ENCODE measurements at places on chromosomes 1 and 21.

- peak; percentile 70 for DNase-seq
Measured at GRCh38 chr1:181033799-181034451, at the start of gene MR1. MR1 (plus strand) TSS chr1:181033983; CDS start chr1:181034008, 25 bp downstream.

GRCh38 chr1:247857069-247857984, at the start of gene TRIM58:
TRIM58 (plus strand) TSS chr1:247857187; CDS start chr1:247857247, 60 bp downstream.
- no peak for DNase-seq

- no peak for DNase-seq
Measured at GRCh38 chr1:6349254-6349943, 44.2 kb downstream of the ACOT7 start.

- DNase-seq: peak; percentile 27
Measured at GRCh38 chr1:147389532-147390184, 147.2 kb downstream of the CHD1L start.

GRCh38 chr1:38567401-38567800, 292.2 kb downstream of the RRAGC start:
- no peak for DNase-seq

GRCh38 chr1:88774151-88774556, 90.1 kb downstream of the PKN2 start:
- no peak for DNase-seq

GRCh38 chr1:63603810-63604209, 10.6 kb downstream of the PGM1 start:
- no peak for DNase-seq

DNA sequence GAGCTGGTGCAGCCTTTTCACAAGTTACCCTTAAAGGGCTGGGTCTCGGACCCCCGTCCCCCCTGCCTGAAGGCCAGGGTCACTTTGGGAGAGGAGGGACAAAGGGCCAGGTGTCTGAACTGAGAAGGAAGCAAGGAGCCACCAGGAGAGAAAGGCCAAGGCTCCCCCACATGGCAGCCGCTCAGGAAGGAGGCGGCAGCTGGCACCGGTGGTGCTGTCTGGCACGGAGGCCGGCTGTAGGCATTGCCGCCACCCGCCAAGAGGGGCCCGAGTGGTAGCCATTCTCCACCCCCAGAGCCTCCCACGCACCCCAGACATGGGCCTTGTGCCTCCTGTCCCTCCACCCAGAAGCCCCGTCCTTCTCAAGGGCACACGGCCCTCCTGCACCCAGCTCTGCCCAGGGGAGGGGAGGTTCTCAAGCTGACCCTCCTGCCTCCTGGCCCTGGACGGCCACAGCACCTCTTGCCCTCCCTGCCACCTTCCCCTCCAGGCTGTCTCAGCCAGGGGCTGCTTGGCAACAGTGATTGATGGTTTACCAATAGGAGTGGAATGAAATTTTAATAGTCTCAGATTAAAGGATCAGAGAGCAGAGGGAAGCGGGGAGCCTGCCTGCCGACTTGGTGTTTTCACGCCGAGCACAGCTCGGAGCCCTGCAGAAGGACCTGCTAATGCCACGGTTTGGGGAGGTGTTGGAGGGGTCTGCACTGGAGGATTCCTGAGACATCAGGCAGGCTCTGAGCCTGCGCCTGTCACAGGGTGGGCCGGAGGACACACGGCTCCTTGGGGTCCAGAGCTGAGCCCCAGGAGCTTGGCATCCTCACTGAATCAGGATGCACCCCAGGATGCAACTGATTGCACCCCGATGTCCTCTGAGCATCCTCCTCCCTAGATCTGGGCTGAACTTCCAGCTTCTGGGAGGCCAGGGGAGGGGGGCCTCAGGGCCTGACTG, 211.9 kb upstream of the VAMP3 start:
- no peak for DNase-seq

DNA sequence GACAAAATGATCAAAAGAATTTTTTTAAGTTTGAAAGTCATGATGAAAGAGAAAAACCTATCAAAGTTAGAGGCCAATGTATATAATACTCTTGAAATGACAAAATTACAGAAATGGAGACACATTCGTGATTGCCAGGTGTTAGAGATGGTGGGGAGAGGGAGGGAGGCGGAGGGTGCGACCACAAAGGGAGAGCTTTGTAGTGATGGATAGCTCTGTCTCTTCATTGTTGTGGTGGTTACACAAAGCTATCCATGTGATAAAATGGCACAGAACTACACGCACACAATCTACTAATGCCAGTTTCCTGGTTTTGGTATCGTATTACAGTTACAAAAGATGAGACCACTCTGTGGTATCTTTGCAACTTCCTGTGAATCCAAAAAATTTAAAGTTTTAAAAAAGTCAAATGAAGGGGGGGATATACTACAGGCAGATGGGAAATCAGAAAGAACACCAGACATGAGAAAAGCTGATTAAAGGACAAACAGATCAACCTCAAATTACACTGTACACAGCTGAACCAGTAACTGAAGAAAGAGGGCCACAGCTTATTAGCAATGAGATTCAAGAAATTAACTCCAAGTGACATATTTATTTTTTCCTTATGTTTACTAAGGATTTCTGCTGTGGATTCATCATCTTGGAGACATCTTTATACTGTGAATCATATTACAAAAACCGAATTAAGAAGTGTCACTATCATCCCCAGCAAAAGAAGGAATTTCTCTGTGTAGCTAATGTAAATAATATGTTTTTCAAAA, 199.1 kb downstream of the SLC45A1 start:
- DNase-seq: no peak

DNA sequence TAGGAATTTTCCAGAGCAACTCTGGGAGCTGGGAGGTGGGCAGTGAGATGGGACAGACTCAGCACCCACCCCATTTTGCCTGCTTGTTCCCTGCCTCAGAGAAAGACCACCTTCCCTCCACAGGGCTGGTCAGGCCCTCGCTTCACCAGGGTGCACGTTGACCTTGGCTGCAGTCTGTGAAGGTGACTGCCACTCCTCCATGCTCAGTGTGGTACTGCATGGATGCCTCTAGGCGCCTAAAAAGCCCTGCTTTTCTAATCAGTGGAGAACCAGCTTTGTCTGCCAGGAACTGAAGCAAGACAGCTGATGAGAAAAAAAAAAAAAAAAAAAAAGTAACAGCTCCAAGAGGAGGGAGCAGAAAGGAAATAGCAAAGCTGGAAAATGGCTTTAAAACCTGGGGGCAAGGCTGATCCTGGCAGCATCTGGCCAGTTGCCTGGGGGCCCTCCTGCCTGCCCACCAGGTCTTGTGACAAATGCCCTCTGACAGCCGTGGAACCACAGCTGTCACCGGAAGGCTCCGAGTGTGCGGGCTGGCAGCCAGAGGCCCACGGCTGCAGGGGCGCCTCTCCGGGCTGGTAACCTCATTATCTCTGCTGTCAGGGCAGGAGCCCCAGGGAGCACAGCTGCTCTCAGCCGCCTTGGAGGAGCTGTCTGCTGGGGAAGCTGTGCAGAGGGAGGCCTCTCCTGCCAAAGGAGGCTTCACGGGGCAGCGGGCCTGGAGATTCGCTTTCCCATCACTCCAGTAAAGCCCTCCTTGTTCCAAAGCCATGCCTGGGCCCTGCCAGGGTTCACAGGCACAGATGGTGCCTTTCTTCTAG, 13.7 kb downstream of the KIAA1614 start:
- DNase-seq: no peak

DNA sequence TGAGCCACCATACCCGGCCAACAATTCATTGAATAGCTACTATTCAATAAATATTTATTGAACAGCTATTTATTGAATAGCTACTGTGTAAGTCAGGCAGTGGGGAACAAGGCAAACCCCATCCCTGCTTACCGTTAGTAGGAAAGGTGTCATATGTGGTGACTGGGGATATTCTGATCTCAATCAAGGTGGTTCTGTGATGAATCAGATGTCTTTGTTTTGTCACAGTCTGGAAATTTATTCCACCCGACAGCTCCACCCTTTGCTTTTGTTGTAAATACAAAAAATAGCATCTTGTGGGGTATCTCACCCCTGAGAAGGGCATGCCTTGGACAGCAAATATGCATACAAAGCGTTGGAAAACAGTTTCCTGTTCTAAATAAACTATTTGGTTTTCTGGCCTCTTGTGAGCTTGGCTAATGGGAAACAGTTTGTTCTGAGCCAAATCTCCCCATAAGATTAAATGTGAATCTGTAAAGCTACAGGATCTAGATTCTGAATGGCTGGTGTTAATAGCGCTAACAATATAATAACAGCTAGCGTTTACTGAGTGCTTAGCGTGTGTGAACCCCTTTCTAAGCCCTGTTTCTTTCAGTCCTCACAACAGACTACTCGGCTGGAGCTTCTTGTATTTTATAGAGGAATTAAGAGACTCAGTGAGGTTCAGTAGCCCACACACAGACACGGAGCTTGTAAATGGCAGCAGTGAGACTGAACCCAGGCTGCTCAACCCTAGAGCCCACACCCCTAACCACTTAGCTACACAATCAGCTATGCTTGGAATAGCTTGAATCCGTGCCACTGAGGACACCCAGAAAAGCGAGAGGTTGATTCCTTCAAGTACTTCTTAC, 5.5 kb downstream of the PDPN start:
- no peak for DNase-seq

DNA sequence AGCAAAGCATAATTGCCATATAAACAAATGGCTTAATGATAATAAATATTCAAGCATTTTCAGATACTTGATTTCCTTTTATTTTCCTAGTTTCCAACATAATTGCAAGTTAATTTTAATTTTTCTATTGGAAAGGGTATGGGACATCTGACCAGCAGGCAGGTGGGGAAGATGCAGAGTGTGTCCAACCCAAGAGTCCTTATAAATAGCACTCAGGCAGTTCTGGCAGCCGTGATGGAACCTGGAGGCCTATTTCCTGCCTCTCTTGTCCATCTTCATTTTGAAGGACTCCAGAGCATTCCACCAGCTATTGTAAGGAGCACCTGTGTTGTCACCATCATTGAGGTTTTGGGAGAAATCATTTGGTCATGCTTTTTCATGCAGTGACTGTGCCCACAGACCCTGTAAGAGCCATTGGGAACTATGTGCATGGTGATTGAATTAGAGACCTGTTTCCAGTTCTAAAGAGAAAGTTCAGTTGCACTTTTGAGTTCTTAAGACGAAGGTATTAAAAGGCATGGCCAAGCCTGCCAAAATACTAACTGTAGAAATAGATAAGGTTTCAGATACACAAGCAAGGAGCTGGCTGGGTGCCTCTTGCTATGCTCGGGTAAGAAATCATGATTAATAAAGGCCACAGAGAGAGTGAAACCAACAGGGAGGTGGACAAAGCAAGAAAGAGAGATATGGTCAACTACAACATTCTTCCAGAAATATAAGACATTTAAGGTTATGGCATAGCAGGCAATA, 92.3 kb downstream of the SPATA46 start:
- DNase-seq: no peak

GRCh38 chr1:29258976-29259801, 22.9 kb downstream of the PTPRU start:
- no peak for DNase-seq

DNA sequence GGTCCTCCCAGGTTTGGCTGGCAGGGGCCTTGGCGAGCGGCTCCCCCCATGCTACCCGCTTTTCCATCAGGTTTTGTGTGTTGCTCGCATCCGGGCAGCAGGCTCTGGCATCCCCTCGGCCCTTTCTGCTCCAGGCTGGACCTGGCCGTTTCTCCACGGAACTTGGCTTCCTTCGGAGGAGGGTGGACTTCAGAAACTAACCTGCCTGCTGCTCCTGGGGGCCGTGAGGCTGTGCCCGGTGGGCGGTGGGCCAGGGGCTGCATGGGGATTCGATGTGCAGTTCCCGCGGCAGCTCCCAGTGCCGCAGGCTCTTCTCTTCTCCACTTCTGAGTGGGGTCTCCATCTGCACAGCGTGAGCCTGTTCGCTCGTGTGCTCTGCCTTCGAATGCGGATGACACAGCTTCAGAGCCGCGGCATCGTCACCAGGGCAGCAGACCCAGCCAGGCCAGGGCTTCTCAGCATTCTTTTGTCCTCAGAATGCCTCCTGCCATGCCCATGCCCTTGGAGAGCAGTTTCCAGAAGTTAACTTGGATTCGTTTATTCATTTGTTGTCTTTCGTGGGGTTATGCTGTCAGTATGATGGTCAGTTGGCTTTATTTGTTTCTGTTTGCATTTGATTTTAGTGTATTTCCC, 36.4 kb downstream of the PRKCZ start:
- no peak for DNase-seq

DNA sequence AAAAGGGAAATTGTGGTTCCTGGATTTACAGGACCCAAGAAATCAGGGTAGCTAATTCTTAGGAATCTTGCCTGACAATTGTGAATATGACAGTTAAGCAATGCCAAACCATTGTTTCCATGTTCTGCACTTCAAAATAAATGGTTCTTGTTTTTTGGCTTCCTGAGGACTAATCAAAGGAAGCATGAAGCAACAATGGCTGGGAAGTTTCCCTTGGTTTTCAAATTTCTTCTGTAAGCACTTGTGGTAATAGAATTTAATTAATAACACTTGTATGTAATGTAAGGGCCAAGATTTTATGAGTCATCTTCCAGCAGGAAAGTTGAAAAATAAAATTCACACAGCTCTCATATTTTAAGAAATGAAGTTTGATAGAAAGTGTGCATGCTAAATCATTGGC, 31.7 kb downstream of the JAM2 start:
- DNase-seq: peak; percentile 59

DNA sequence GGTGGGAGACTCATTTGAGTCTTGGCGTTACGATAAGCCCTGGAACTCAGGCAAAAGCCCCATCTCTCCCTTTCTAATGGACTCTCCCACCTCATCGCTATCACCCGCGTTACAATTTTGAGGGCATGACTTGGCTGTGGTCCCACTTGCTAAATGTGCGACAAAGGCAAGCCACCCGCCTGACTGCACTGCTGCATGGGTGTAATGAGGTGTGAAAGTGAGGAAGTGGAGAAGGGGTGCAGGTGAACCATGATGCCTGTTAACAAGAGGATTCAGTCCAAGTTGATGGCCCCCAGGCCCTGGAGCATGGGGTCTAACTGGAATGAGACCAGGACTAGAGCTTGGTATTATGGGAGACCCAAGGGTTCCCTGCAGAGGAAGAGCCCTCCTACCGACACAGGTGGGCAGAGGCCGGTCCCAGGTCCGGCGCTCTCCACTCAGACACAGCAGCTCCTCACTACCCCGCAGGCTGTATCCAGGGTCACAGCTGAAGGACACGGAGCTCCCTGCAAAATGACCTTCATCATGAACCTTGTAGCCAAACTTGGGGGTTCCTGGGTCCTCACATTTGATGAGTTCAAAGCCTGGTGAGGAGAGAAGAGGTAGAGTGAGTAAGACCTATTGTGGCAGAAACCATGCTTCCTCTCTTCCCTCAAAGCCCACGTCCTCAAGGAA, 165.4 kb upstream of the HMGB4 start:
- no peak for DNase-seq

DNA sequence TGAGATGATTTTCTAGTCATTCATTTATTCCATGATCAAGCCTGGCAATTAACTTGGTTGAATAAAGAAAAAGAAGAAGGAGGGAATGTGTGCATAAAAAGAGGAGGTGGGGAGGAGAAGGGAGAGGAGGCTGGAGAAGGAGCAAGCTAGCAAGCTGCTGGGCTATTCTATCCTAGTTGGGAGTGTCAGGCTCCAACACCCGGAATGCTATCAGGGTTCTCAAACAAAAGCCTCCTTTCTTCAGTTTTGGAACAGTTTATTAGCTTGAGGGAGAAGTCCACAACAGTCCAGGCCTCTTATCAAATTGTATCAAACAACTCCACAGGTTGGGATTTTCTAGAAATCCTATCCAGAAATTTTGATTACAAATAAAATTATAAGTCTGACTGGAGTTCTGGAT, 80.0 kb downstream of the BCAR3 start:
- DNase-seq: no peak

- no peak for DNase-seq
Measured at GRCh38 chr21:29193072-29193471, 62.6 kb downstream of the MAP3K7CL start.

- DNase-seq: no peak
Measured at GRCh38 chr1:217392441-217392840, 238.4 kb downstream of the GPATCH2 start.

Measured in AG09319 (cell line).